ENCODE measurements at places on chromosomes 12 and 14. TPM values are rescaled to one million over a fixed set of nuclear protein-coding genes. Genes with fewer than 3 reads are reported as not detected.

Gene IGF1
- total RNA-seq = 0.83 TPM

Gene DNAAF2
- 12.8 TPM for total RNA-seq

DNA sequence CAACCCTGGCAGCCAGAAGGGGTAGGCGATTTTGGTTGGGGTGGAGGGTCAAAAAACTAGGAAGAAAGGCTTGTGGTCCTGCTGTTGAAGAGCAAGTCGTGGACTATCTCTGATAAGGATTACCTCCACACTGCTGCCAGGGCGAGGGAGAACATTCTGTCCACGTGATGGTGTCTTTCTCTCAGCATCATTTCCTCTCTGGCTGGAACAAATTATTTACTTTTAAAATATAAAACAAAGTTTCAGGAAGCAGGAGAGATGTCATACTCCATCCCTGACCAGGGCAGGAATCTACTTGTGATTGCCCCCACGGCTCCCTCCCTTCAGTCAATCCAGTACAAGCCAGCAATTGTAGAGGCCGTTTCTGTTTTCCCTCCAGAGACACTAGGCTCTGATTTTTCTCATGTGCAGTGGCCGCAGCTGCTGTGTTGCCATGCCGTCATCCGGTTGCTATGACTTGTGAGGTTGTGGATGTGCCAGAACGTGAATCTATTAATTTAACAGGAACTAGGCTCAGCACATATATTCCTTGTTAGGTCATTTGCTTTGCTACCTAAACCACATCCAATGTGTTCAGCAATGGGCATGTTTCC is 61.5 kb upstream of the PTGR2 start:
- DNase-seq = no peak
- H3K27ac ChIP-seq = no peak overlapping the region
- no peaks in the 10 kb centered on the region for H3K27me3 ChIP-seq
- H3K4me1 ChIP-seq = peaks cover 36% of the 10 kb centered on the region

DNA sequence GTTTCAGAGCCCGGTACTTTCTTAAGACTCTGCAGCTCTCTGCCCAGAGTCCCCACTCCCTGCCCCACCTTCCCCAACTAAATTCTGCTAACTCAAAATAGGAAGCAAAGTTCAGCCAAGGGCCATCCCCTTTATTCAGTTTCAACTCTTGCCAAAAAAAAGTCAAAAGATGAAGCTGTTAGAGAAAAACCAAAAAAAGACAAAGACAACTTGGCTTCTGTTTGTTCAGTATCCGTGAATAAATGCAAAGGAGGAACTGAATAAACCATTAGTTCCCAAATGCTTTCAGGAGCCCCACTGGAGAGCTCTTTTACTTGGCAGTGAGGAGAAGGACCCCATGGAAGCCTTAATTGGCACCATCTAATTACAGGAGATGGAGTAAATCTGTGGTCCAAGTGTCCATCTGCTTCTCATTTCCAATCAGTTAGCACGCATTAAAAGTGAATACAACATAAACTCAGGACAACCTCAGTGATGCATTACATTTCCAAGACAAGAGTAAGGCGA is 155.4 kb upstream of the GZMB start:
- no peaks in the 10 kb centered on the region for H3K4me1 ChIP-seq
- H3K4me3 ChIP-seq = no peak overlapping the region
- no peaks in the 10 kb centered on the region for H3K36me3 ChIP-seq
- no peak for DNase-seq

GRCh38 chr12:114935658-114936057 is 251.7 kb upstream of the TBX3 start:
- H3K27ac ChIP-seq = no peak overlapping the region
- no peak overlapping the region for H3K4me3 ChIP-seq
- no peaks in the 10 kb centered on the region for H3K4me1 ChIP-seq
- DNase-seq = no peak
- no peaks in the 10 kb centered on the region for H3K36me3 ChIP-seq
- no peaks in the 10 kb centered on the region for H3K27me3 ChIP-seq

DNA sequence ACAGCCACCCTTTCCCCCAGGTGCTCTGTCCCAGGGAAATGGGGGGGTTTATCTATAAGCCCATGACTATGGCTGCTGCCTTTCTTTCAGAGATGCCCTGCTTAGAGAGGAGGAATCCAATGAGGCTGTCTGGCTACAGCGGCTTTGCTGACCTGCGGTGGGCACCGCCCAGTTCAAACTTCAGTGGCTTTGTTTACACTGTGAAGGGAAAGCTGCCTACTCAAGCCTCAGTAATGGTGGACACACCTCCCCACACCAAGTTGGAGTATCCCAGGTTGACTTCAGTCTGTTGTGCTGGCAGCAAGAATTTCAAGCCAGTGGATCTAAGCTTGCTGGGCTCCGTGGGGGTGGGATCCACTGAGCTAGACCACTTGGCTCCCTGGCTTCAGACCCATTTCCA is 869.2 kb downstream of the SLC6A15 start:
- no peak overlapping the region for H3K27ac ChIP-seq
- no peak for DNase-seq
- H3K36me3 ChIP-seq = no peaks in the 10 kb centered on the region
- H3K27me3 ChIP-seq = no peaks in the 10 kb centered on the region
- no peak overlapping the region for H3K4me3 ChIP-seq

GRCh38 chr14:34256223-34256622 is 205.8 kb downstream of the SPTSSA start:
- DNase-seq = no peak
- H3K4me3 ChIP-seq = no peak overlapping the region
- no peak overlapping the region for H3K27ac ChIP-seq
- H3K4me1 ChIP-seq = no peaks in the 10 kb centered on the region

- no peak overlapping the region for H3K27ac ChIP-seq
- DNase-seq = no peak
- no peak overlapping the region for H3K4me3 ChIP-seq
- H3K4me1 ChIP-seq = no peaks in the 10 kb centered on the region
These were observed 454.1 kb downstream of the ATP23 start for GRCh38 chr12:58395470-58395869.
